ENCODE measurements at places on chromosomes 16 and 17.

DNA sequence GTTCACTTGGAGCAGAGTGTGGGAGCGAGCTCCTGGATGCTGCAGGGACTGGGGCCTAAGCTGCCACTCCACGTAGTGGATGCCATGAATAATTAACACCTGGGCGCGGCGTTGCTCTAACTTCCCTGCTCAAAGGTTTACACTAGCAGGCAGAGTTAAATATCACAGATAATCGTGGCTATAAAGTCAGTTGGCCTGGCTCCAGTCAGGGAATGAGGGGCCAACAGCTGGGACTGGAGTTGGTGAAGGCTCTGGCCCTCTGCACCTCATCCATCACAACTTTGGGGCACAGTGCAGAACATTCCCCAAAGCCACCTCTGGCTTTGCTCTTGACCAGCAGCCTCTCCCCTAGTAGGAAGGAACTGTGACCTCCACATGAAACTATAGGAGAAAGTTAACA lies 10.9 kb downstream of the HOXB4 start:
- no peak for DNase-seq

DNA sequence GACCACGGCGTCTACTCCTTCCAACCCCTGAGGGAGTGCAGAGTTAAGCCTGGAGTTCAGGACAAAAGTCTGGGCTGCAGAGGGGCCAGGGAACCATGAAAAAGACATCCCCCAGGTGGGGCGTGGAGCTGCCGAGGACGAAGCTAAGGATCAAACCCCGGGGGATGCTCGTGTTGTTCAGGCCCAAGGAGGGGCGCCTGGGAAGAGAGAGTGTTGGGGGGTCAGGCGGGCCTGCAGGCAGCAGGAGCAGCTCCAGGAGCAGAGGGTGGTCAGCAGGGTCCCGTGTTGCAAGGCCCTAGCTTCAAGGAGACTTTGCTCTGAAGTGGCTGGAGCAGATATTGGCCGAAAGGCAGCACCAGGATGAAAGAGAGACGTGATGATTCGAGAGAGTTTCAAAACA lies 26.7 kb downstream of the NECAB2 start:
- no peak for DNase-seq

DNA sequence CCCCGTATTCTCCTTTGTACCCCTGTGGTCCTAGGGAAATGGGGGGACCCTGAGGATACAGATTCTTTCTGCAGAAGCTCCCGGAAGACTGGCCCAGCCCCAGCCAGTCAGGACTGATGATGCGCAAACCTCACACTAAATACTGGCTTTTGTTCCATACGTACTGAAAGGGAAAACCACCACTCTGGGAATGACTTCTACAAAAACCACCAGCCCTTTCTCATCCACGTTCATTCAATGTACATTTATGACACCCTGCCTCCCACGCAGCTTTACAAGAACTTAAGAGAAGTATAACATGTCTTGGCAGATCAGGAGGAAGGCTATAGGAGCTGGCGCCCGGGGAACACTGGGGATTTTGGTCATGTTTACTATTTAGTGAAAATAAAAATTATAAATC lies 70.6 kb downstream of the MARCHF10 start:
- DNase-seq, result no peak

GRCh38 chr17:7850701-7851437 lies 4.0 kb upstream of the TMEM88 start:
- peak; percentile 15 for DNase-seq

DNA sequence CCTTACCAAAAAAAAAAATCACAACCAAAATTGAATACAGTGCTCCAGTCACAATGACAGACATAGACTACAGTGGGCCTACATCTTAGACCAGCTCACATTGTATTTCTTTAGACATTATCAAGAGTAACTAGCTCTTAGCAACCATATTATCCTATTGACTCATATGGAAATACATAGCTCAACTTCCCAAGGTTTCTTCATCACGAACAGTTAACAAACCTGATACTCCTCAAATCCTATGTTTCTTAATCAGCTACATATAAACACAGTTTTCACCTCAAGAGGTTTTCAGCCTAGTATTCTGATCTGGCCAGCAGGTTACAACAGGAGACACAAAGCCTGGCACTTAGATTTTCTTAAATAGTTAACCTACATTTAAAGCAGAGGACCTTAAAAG lies 29.7 kb downstream of the CMC2 start:
- DNase-seq, result no peak
